CD4-positive, alpha-beta T cell treated with Interferon alpha-2 for 1 hour (primary cell): ENCODE measurements at places on chromosomes 1 and 21.

- no peak for DNase-seq
These were observed 193.8 kb upstream of the EDN2 start for GRCh38 chr1:41678111-41678878.

- DNase-seq = peak; percentile 72
These were observed at the start of gene S100A11 for GRCh38 chr1:152036267-152037216. Gene S100A11 (minus strand): TSS chr1:152037004. CDS start chr1:152036915, 89 bp downstream.

DNA sequence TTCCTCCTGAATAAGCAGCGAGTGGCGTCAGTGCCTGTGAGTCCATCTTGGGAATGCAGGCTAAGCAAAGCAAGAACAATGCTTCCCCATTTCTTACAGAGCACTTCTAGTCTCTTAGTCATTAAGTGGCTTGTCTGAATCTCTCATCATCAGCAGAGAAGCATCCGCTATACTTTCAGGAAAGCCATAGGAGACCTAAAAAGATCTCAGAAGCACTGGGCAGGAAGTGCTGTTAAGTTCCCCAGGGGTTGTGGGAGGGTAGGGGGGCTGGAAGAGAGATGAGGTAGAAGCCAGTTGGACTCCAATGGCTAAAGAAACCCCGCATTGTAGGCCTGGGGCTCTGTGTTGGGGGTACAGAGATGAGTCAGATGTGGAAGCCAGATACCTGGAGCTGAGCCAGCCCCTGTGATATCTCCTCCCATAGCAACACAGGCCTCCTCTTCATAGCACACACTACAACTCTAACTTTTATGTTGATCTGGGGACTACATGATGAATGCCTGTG lies 44.9 kb downstream of the SYT6 start:
- no peak for DNase-seq

- no peak for DNase-seq
These were observed 45.5 kb downstream of the PRDM15 start for GRCh38 chr21:41833497-41834115.

DNA sequence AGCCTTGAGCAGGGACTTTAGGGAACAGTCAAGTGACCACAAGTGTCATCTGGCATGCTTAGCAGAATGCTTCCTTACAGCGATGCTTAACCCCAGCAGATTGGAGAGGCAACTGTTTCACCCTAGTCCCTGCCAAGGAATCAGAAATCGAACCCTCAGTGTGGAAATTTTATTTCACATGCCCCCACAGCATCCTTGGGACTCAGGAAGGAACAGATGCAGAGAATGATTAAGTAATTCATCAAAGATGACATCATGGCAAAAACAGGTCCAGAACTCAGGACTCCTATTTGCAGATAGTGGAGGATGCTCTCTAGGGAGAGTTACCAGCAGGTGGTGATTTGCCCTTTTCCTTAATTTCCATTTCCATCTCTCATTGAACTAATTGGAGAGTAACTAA lies 333.0 kb upstream of the KAZN start:
- no peak for DNase-seq

GRCh38 chr1:197690074-197690473 lies 85.2 kb downstream of the DENND1B start:
- no peak for DNase-seq

GRCh38 chr1:217712925-217713597 lies 81.9 kb downstream of the SPATA17 start:
- no peak for DNase-seq

- DNase-seq = no peak
These were observed 1.6 kb downstream of the CASZ1 start for GRCh38 chr1:10794724-10795275.

- DNase-seq = no peak
These were observed 53.6 kb upstream of the SSX2IP start for GRCh38 chr1:84743896-84744295.

DNA sequence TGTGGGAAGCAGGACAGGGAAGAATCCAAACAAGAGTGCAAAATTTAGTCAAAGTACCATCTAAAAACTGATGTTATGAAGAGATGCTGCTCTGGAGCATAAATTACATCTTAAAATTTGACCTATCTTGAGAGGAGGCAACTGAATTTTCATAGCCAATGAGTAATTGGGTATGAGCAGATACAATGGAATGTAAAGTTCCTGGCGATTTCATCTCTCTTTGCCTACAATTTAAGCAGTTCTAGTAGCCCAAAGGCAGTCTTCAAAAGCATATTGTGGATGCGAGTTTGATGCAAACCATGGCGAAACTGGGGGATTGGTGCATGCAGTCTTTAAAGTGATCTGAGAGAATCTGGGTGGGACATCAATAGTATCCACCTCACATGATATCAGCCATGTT lies 1265.9 kb downstream of the BRINP3 start:
- DNase-seq = no peak

DNA sequence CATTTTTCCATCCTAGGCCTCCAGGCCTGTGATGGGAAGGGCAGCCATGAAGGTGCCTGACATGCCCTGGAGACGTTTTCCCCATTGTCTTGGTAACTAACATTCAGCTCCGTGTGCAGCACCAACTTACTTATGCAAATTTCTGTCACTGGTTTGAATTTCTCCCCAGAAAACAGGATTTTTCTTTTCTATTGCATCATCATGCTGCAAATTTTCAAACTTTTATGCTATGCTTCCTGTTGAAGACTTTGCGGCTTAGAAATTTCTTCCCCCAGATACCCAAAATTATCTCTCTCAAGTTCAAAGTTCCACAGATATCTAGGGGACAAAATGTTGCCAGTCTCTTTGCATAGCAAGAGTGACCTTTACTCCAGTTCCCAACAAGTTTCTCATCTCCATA lies 25.2 kb upstream of the SELE start:
- no peak for DNase-seq

DNA sequence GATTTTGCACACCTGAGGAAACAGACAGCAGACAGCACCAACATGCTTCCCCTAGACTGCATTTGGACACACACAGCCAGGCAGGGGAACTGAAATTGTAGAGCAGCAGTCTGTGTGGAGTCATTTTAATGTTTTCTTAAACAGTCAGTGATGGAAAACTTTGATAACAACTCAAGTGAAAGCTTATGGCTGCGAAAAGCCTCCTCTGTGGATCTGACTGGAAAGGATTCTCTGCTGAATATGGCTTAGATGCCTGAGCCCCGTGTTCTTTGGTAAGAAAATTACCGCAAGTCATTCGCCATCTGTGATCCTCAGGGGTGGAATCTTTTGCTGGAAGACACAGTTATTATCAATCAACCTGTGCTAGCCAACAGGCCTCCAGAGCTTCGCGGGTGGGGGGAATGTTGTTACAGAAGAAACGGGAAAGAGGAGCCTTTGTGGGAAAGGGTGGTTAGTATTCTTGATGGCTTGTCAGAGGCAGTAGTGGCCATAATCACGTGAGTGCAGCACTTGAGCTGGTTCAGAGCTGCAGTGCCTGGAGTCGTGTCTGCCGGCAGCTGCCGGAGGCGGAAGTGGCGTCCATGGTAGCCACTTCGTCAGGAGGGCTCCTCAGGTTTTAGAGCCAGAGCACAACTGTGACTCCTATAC lies 204.7 kb downstream of the ST6GALNAC3 start:
- no peak for DNase-seq

- no peak for DNase-seq
These were observed 13.0 kb downstream of the AGPAT3 start for GRCh38 chr21:43877936-43878575.

DNA sequence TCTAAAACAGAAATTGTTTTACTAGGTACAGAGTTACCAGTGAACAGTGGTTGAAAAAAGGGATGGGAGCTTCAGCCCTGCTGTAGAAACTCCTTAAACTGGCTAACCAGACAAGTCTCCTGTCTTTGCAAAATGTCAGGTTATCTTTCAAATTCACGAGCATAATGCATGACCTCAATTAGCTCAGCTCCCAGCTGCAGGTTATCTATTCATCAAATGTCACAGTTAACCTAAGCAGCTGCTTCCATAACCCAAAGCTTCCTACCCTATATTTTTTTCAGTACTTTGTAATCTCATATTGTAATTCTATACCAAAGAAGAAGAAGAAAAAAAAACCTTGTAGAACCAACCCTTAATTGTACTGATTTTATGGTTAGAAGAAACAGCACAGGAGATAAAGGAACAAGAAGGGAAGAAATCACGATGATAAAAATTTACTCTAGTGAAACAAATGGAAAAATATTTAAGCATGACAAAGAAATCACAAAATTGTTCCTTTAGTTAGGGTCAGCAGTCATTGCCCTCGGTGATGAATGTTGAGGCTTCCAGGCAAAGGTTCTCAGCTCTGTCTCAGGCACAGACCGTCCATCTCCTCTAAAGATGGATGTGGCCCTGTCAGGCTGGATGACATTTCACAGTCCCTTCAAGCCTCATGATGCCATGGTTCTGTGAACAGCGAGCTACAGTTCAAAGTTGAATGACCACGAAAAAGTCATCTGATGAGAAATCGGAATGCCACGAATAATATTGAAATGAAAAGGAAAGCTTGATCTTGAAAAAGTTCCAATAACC lies 95.9 kb downstream of the PLD5 start:
- DNase-seq = no peak

DNA sequence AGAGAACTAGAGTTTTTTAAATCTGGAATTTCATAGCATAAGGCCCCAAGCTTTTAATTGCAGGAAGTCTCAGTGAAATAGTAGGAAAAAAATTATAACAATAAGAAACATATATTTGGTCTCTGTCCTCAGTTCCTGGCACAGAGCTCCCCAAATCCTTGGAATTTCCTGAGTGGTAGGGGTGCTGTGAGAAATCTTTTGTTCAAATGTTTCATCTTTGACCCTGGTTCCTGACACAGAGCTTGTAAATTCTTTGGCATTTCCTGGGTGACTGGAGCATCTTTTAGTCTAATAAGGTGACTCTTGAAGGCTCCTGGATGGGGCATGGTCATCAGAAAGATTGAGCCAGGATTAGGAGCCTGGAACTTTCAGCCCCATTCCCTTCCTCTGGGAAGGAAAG lies 225.7 kb upstream of the AJAP1 start:
- DNase-seq = no peak

- peak; percentile 36 for DNase-seq
These were observed at the start of gene ABCG1 for GRCh38 chr21:42218836-42219605. Gene ABCG1 (plus strand): TSS chr21:42219140. CDS start chr21:42219263, 123 bp downstream.

- no peak for DNase-seq
These were observed 854.0 kb downstream of the LRRIQ3 start for GRCh38 chr1:73343947-73344346.

GRCh38 chr21:26965907-26966581 lies 844 bp downstream of the ADAMTS5 start:
- no peak for DNase-seq

DNA sequence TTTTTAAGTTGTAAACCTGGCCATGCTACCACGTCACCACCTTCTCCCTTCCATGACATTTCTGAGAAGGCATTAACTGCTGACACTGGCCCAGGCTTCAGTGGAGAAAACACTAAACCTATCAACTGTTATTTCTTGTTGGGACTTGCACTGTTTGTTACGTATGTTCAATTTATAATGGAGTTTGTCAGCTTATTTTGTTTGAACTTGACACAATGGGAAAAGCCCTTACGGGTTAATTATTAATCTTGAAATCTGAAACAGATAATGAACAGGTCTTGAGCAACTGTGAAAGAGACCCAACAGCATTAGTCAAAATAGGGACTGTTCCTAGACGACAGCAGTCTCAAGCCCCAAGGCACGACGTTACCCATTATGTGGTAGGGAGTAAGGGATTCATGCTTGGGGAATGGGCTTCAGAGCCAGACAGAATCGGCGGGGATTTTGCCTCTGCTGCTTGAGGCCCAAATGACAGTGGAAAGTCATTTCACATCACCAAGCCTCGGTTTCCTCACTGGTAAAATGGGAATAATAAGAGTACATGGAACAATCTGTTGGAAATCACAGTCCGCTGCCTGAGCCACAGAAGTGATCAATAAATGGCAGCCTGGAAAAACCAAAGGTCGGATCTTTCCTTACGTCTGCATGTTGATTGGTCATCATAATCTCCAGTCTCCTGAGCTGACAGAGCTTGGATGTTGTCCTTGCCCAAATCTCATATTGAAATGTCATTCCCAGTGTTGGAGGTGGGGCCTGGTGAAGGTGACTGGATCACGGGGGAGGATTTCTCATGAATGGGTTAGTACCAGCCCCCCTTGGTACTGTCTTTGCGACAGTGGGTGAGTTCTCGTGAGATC lies 44.5 kb downstream of the TIAM1 start:
- DNase-seq = no peak

DNA sequence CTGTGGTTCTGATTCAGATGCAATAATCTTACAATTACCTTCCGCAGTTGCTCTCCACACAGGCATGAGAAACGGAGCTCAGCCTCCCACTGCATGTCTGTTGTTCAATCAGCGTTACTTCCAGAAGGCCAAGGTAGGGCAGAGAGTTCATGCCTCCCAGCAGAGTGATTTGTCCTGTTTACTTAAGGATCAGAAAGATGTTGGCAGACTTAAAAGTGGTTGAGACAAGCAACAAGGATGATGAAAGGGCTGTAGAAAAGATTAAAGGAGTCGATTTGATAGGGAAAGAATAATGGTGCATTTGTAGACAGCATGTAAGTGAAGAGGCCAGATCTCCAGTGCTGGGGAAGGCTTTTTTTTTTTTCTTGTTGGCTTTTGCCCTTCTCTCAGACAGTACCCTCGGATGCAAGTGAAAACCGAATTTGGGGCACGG lies 26.6 kb downstream of the ARMH1 start:
- no peak for DNase-seq

GRCh38 chr1:113035086-113035485 lies 37.9 kb upstream of the LRIG2 start:
- DNase-seq = no peak

DNA sequence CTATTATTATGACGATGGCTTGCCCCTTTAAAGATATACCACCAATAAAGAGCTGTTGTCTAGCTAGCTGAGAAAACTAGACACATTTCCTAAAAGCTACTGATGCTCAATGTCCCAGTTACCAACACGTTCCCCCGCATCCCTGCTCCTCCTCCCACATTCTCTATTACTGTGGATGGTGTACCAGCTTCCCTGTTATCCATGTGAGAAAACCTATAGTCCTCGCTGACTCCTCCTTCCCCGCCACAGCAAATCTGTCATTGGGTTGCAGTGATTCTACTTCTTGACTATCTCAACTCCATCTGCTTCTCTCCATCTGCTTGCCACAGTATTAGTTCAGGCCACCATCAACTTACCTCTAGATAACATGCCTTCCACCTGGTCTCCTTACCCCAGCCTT lies 337.5 kb downstream of the KCNH1 start:
- no peak for DNase-seq

- DNase-seq = peak; percentile 11
These were observed 119.0 kb downstream of the GREM2 start for GRCh38 chr1:240492832-240493440.
